ENCODE measurements at places on chromosomes 1 and 21. TPM values are rescaled to one million over a fixed set of nuclear protein-coding genes. Genes with fewer than 3 reads are reported as not detected.

The OLIG2 gene
- total RNA-seq: not detected

The PLA2G5 gene
- total RNA-seq: not detected

The GBP2 gene
- total RNA-seq: 154 TPM

GRCh38 chr1:91020967-91021685 lies 709 bp downstream of the ZNF644 start:
- H3K4me3 ChIP-seq: peak overlapping the region; percentile 91
- peak; percentile 78 for DNase-seq

DNA sequence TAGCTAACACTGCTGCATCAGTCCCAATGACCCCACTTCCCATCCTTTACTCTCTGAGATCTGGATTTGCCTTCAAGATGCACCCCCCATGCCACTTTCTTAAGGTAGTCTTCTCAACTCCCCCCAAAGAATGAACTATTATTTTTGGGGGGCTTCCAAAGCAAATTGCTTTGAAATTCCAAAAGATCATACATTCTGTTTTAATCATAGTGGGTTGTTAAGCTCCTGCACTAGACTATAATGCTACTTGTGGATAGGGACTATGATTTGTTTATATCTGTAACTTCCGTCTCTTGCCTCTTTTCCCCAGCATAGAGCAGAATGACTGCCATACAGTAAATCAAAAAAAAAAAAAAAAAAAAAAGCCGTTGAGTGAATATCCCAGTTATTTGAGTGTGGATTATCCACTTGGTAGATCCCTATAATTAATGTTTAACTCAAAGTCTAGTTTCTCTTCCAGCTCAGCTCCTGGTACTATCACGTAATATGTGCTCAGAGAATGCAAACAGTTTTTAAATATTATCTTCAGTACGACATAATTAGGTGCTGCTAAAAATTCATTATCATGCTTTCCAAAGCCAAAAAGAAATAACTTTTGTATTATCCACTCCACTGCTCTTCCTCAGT lies 26.9 kb downstream of the KIRREL1 start:
- H3K27me3 ChIP-seq: peaks cover 31% of the 10 kb centered on the region
- H3K4me3 ChIP-seq: no peak overlapping the region
- no peak for DNase-seq
- no peak overlapping the region for H3K27ac ChIP-seq
- H3K36me3 ChIP-seq: no peaks in the 10 kb centered on the region

DNA sequence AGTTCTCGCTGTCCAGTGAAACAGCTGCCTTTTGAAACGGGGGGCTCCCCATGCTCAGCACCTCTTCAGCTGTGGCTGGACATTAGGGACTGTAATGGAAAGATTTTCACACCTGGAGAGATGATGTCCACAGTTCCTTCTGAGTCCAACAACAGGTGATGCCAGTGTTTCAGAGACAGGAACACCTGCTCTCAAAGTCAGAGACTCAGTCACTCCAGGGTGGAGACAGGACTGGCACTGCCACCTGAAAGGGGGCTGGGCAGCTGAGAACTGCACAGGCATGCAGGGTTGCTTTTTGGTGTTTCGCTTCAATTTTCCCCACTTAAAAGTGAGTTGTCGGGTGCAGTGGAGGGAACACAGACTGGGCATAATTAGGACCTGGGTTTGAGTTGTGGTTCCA lies 124.8 kb downstream of the GALNT2 start:
- H3K4me1 ChIP-seq: peaks cover 28% of the 10 kb centered on the region
- no peak for DNase-seq
- H3K36me3 ChIP-seq: no peaks in the 10 kb centered on the region
- no peaks in the 10 kb centered on the region for H3K27me3 ChIP-seq
- H3K27ac ChIP-seq: no peak overlapping the region

DNA sequence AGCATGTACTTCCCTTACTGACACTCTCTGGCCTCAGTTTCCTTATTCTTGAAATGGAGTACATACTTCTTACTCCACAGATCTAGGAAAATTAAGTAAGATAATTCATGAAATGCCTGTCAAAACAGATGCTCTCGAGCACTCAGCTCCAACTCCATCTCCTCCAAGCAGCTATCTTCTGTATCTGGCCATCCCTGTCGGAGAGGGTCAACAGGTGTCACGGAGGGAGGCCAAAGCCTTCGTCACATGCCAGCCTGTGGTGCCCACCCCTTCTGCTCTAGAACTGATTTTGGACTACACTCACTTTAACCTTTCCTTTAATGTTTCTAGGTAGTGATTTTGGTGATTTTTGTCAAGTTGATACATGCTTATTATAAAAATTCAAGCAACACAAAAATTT lies 18.8 kb upstream of the PKP1 start:
- no peak for DNase-seq
- H3K4me3 ChIP-seq: no peak overlapping the region
- H3K27me3 ChIP-seq: peaks cover 49% of the 10 kb centered on the region
- H3K4me1 ChIP-seq: no peaks in the 10 kb centered on the region
- no peak overlapping the region for H3K27ac ChIP-seq
- H3K36me3 ChIP-seq: no peaks in the 10 kb centered on the region

DNA sequence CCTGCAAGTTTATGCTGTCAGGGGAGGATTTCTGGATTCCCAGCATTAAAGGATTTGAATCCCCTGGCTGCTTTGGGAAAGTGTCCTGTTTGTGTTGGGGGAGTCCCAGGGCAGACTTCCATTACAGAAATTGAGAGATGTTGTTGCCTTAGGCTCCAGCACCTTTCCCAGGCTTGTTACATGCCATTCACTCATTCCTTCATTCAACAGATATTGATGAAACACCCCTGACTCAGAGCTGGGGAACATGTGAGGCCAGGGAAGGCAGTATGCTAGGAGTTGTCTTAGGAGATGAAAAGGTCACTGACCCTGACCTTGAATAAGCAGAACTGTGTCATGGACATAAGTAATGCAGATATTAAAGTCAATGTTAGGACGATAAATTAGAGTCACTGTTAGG lies 161.7 kb downstream of the NTMT2 start:
- H3K27me3 ChIP-seq: peaks cover 7% of the 10 kb centered on the region
- H3K4me1 ChIP-seq: no peaks in the 10 kb centered on the region
- no peak overlapping the region for H3K27ac ChIP-seq
- H3K36me3 ChIP-seq: no peaks in the 10 kb centered on the region
- H3K4me3 ChIP-seq: no peak overlapping the region

GRCh38 chr1:230067871-230068620 lies 1.0 kb downstream of the GALNT2 start:
- peaks cover 49% of the 10 kb centered on the region for H3K4me1 ChIP-seq
- H3K27ac ChIP-seq: peak overlapping the region; percentile 71
- no peaks in the 10 kb centered on the region for H3K27me3 ChIP-seq
- H3K36me3 ChIP-seq: no peaks in the 10 kb centered on the region
- peak overlapping the region; percentile 89 for H3K4me3 ChIP-seq

DNA sequence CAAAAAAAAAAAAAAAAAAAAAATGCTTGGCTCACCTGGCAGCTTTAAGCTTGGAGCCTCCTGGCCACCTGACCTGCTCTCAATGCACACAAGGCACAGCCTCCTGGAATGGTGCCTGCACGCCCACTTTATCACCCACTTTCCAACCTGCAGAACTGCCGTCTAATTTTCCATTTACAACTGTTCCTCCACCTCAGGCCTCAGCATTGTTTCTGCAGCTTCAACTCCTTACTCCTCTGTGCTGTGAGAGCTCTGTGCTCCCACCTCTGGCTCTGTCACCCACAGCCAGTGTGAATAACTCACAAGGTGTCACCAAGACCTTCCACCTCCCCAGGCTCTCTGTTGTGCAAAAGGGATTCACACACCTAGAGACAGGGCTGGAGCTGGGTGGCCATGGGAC lies 38.7 kb upstream of the GPR157 start:
- H3K27me3 ChIP-seq: peaks cover 3% of the 10 kb centered on the region
- no peaks in the 10 kb centered on the region for H3K36me3 ChIP-seq
- no peak overlapping the region for H3K27ac ChIP-seq
- DNase-seq: peak; percentile 26
- no peaks in the 10 kb centered on the region for H3K4me1 ChIP-seq

GRCh38 chr1:19768353-19769210 lies 31.1 kb downstream of the TMCO4 start:
- no peak overlapping the region for H3K4me3 ChIP-seq
- no peak for DNase-seq
- H3K36me3 ChIP-seq: no peaks in the 10 kb centered on the region
- H3K27me3 ChIP-seq: no peaks in the 10 kb centered on the region

DNA sequence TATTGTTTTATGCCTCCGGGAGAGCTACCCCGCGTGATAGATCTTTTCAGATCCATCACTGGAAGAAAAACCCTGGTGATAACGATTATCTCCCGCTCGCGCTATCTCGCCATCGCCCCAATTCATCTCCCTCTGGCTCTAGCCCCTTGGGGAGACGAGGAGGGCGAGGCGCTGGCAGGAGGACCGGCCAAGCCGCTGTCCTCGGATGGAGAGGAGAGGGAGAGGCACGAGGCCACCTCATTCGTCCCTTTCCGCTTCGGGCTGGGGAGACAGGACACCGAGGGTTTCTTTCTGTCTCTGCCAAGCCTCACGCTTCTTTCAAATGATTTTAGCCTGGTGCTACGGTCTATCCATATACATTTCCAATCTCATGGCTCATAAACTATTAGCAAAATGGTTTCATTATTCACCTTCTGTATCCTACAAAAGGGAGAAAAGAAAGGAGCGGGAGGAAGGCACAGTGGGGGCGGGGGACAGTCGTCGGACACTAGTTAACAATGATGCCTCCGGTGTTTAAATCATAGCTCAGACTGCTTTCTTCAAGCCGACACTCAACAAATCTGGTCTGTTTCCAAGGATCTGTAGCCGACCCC lies 415.0 kb upstream of the ESRRG start:
- H3K27ac ChIP-seq: no peak overlapping the region
- H3K27me3 ChIP-seq: peaks cover 40% of the 10 kb centered on the region
- H3K36me3 ChIP-seq: peaks cover 18% of the 10 kb centered on the region
- no peaks in the 10 kb centered on the region for H3K4me1 ChIP-seq
- DNase-seq: no peak
- no peak overlapping the region for H3K4me3 ChIP-seq

GRCh38 chr1:108503062-108503733 lies 53.1 kb downstream of the NBPF6 start:
- peak overlapping the region; percentile 34 for H3K27ac ChIP-seq
- peaks cover 19% of the 10 kb centered on the region for H3K27me3 ChIP-seq
- H3K4me3 ChIP-seq: peak overlapping the region; percentile 41
- no peak for DNase-seq
- peaks cover 10% of the 10 kb centered on the region for H3K4me1 ChIP-seq

DNA sequence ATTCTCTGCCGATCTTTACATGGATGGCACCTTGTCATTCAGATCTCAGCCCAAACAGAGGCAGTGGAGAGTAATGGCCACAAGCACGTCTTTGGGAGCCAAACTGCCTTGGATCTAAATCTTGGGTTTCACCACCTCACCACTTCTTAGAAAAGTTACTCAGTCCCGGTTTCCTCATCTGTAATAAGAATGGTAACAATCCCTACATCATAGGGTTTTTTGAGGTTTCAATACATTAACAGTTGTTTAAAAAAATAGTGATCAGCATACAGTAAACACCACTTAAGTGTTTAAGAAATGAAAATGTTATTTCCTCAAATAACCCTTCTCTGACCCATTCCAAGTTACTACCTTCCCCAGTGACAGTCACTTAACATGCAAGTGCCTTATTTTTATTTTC lies 38.5 kb upstream of the KCNA3 start:
- DNase-seq: no peak
- no peak overlapping the region for H3K27ac ChIP-seq
- peaks cover 30% of the 10 kb centered on the region for H3K4me1 ChIP-seq

All from natural killer cell treated with Interleukin-12 subunit alpha and Interleukin-12 subunit beta and Interleukin-15 and Interleukin-18, amount 100 ng/mL, for 72 hours (primary cell).